B cell (primary cell): ENCODE measurements at places on chromosomes 7 and 10. TPM values are rescaled to one million over a fixed set of nuclear protein-coding genes. Genes with fewer than 3 reads are reported as not detected.

DNA sequence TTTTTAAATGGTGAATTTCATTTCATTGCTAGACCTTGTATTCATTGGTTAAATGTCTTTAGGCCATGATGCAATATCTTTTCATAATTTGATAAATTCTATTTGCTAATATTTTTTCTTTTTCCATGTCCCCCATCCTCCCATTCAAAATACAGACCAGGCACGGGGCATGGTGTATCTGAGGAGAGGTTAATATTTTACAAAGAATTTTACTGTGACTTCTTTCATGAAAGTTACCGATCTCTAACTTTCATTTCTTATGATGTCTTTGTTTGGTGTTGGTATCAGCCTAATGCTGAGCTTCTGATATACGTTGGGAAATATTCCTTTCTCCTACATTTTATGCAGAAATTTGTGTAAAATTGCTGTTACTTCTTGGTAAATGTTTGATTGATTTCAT is 216.7 kb upstream of the IGFBP3 start:
- no peaks in the 10 kb centered on the region for H3K36me3 ChIP-seq
- no peak overlapping the region for H3K4me3 ChIP-seq
- H3K27me3 ChIP-seq, result no peaks in the 10 kb centered on the region
- no peak for DNase-seq

DNA sequence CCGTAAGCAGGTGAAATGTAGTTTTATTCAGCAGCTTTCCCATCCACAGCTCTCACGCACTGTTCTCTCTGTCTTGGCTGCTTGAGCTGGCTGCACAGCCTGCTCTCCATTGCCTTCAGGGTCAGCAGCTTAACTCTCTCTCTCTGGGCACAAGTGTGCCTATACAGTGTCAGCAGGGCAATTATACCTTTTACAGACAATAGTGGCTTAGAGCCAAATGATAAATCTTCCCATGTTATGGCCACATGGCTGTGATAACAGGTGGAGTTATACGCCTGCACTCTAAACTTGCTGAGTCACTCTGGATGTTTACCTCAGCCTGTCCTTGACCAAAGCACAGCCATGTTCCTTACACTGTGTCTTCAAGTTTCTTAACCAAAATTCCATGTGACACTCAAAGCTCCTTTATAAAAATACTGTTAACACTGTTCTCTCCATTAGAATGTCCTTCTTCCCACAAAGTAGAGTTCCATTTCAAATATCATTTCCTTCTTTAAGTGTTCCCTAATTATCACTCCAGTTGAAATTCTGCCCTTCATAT is 6.1 kb downstream of the RNF133 start:
- H3K4me3 ChIP-seq, result no peak overlapping the region
- H3K27me3 ChIP-seq, result no peaks in the 10 kb centered on the region

GRCh38 chr10:119301397-119301796 is 94.0 kb downstream of the GRK5 start:
- DNase-seq, result peak; percentile 66
- peaks cover 4% of the 10 kb centered on the region for H3K36me3 ChIP-seq
- H3K27me3 ChIP-seq, result no peaks in the 10 kb centered on the region
- peaks cover 69% of the 10 kb centered on the region for H3K4me1 ChIP-seq

DNA sequence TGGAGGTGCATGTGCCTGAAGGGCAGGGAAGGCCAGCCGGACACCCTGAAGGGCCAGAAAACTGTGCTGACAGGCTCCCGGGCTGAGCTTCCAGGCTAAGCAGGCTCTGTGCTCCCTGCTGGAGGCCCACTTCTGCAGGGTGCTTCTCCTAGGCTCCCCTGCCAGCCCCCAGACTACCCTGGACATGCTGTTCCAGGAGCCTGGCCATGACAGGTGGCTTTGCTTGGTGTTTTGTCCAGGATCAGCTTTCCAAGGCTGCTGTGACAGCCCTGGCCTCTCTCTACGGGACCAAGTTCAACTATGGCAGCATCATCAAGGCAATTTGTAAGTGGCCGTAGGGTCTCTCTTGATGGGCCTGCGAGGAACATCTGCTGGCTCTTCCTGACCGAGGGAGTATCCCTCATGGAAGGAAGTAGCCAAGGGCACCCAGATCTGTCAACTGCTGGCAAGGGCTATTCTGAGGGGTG is 5.3 kb downstream of the CPA1 start:
- H3K4me3 ChIP-seq, result no peak overlapping the region
- no peak for DNase-seq
- no peaks in the 10 kb centered on the region for H3K27me3 ChIP-seq
- no peak overlapping the region for H3K27ac ChIP-seq
- H3K36me3 ChIP-seq, result no peaks in the 10 kb centered on the region

GRCh38 chr10:89144836-89145235 is 62.3 kb downstream of the CH25H start:
- no peak overlapping the region for H3K27ac ChIP-seq
- H3K27me3 ChIP-seq, result no peaks in the 10 kb centered on the region
- no peaks in the 10 kb centered on the region for H3K36me3 ChIP-seq
- no peaks in the 10 kb centered on the region for H3K4me1 ChIP-seq
- H3K4me3 ChIP-seq, result no peak overlapping the region
- no peak for DNase-seq

HYAL4 gene
- not detected in 2 replicates for total RNA-seq

- no peaks in the 10 kb centered on the region for H3K36me3 ChIP-seq
- H3K27ac ChIP-seq, result no peak overlapping the region
- H3K27me3 ChIP-seq, result no peaks in the 10 kb centered on the region
- H3K4me1 ChIP-seq, result no peaks in the 10 kb centered on the region
Observed at GRCh38 chr7:118057404-118057803, 126.6 kb upstream of the LSM8 start.

DNA sequence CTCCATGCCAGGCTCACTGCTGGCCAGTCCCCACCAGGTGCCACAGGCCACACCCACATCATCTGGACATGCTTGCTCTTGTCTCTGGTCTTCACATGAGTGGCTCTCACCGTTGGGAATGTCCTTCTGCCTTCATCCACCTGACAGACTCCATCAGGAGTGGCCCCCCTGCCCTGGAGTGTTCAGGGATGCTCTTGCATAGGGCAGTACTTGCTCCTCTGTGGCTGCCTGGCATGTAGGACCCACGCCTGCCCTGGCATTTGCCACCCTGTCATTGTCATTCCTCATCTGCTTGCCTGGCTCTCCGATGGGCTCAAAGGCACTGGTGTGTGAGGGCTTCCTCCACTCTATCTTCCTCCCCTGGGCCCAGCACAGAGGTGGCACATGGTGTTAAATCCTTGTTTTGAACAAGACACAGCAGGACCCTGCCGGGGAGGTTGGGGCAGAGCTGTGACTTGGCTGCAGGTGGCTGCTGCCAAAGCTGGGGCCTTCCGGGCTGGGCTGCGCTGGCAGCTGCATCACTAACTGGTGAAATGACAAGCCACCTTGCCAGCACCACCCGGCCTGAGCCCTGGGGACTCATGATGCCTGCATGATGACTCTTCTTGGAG is 1.8 kb downstream of the SH2D4B start:
- peak overlapping the region; percentile 41 for H3K27ac ChIP-seq
- H3K4me1 ChIP-seq, result peaks cover 33% of the 10 kb centered on the region
- H3K27me3 ChIP-seq, result no peaks in the 10 kb centered on the region

DNA sequence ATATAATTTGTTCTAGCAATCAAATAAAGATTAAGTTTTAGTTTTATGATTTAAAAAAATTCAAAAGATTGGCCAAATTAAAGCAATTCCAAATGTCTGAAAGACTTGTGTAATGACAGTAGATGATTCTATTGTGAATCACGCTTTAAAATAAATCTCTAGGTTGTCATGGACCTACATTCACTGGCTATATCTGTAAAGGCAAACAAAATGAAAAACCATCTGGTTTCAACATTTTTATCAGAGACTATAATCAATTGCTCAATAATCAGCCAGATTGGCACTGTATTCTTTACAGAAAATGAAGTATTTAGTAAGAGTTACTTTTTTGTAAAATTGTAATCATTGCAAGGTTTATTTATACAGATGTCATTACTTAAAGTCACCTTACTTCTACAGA is 60.7 kb downstream of the DGKB start:
- H3K4me3 ChIP-seq, result no peak overlapping the region
- no peak overlapping the region for H3K27ac ChIP-seq
- H3K27me3 ChIP-seq, result no peaks in the 10 kb centered on the region
- H3K4me1 ChIP-seq, result no peaks in the 10 kb centered on the region

SUN3 gene
- total RNA-seq, result not detected in 2 replicates

DNA sequence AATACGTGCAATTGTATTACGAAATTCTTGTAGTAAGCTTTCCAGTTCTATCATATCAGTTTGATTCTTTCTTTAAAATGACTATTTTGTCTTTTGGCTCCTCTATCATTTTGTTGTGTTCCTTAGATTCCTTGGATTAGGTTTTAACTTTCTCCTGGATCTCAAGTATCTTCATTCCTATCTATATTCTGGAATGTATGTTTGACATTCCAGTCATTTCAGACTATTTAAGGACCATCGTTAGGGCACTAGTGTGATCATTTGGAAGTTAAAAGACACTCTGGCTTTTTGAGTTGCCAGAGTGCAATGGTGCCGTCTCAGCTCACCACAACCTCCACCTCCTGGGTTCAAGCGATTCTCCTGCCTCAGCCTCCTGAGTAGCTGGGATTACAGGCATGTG is 45.7 kb upstream of the SFTPD start:
- no peaks in the 10 kb centered on the region for H3K27me3 ChIP-seq
- H3K36me3 ChIP-seq, result no peaks in the 10 kb centered on the region
- DNase-seq, result no peak

- no peak for DNase-seq
- H3K4me3 ChIP-seq, result no peak overlapping the region
- H3K36me3 ChIP-seq, result no peaks in the 10 kb centered on the region
- no peaks in the 10 kb centered on the region for H3K4me1 ChIP-seq
- no peaks in the 10 kb centered on the region for H3K27me3 ChIP-seq
Observed at GRCh38 chr10:67818323-67818722, 19.7 kb downstream of the DNAJC12 start.

OR2A42 gene
- 0.10 TPM in 1 of 2 replicates, not detected in the other for total RNA-seq

DNA sequence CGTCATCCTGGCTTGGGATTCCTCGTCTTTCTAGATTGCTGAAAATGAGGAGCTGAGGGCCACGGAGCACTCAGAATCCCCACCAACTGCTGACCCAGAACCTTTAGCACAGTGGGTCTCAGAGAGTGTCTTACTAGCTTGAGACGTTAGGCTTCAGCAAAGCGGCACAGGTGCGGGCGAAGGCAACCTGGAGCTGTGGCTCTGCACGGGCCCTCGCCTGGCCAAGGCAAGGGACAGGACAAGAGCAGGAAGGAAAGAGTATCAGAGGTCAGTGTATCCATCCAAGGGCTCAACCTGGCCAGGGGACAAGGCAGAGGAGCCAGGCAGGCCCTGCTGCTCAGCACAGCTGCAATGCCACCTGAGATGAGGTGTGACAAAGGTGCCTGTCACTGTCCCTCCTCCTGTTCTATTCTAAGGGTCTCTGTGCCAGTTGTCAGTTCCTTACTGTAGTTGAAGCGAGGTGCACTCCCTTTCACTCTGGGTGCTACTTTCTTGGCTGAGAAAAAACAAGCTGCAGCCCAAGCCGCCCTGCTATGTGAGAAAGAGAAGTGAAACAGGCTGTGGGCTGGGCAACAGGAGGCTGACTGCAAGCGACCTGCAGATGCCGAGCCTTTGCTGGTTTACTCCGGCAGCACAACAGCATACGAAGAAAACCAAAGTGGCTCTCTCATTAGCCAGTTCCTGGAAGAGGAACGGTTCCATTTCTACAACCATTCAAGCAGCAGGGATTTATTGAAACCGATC is 33.3 kb upstream of the KDM7A start:
- H3K27ac ChIP-seq, result peak overlapping the region; percentile 94
- peak; percentile 92 for DNase-seq
- no peaks in the 10 kb centered on the region for H3K27me3 ChIP-seq
- no peak overlapping the region for H3K4me3 ChIP-seq
- H3K36me3 ChIP-seq, result no peaks in the 10 kb centered on the region

- H3K4me1 ChIP-seq, result peaks cover 33% of the 10 kb centered on the region
- H3K27ac ChIP-seq, result no peak overlapping the region
- H3K36me3 ChIP-seq, result peaks cover 3% of the 10 kb centered on the region
- no peaks in the 10 kb centered on the region for H3K27me3 ChIP-seq
Observed at GRCh38 chr10:35501923-35502322, 103.2 kb upstream of the GJD4 start.

GRCh38 chr10:1190052-1190395 is 133.8 kb downstream of the WDR37 start:
- H3K27me3 ChIP-seq, result no peaks in the 10 kb centered on the region
- H3K36me3 ChIP-seq, result no peaks in the 10 kb centered on the region
- no peak for DNase-seq
- H3K4me3 ChIP-seq, result no peak overlapping the region
- H3K27ac ChIP-seq, result no peak overlapping the region

GALNT17 gene
- not detected in 2 replicates for total RNA-seq

GRCh38 chr7:97006055-97006815 is 882 bp downstream of the DLX6 start:
- no peak overlapping the region for H3K4me3 ChIP-seq
- no peak overlapping the region for H3K27ac ChIP-seq
- DNase-seq, result peak; percentile 40
- H3K27me3 ChIP-seq, result no peaks in the 10 kb centered on the region

CEP41 gene
- 5.9 and 6.1 TPM in 2 replicates for total RNA-seq

DNA sequence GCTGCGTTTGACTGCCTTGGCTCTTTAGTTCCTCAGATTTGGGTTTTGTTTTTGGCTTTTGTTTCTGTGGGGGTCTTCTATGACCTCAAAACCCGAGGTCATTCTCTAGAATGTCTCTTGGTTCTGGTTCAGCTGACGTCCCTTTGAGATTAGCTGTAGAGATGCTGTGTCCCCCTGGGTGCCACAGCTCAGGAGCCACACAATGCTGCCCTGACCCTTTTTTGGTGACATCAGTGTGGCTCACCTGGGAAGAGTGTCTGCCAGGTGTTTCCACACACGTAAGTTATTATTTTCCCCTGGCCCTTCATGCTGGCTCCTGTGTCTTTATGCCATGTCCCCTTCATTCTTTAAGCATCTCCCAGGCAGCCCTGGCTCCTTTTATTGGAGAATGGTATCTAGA is 89.8 kb upstream of the DDC start:
- no peaks in the 10 kb centered on the region for H3K27me3 ChIP-seq
- H3K4me1 ChIP-seq, result peaks cover 4% of the 10 kb centered on the region
- no peak overlapping the region for H3K27ac ChIP-seq
- no peaks in the 10 kb centered on the region for H3K36me3 ChIP-seq
- H3K4me3 ChIP-seq, result no peak overlapping the region
- no peak for DNase-seq

TAF6 gene
- total RNA-seq, result 65.2 and 65.8 TPM in 2 replicates

ARL3 gene
- 5.5 and 6.3 TPM in 2 replicates for total RNA-seq

- H3K4me1 ChIP-seq, result no peaks in the 10 kb centered on the region
- H3K27me3 ChIP-seq, result no peaks in the 10 kb centered on the region
- H3K4me3 ChIP-seq, result no peak overlapping the region
- H3K27ac ChIP-seq, result no peak overlapping the region
- no peak for DNase-seq
- no peaks in the 10 kb centered on the region for H3K36me3 ChIP-seq
Observed at GRCh38 chr7:139023076-139023475, 12.8 kb downstream of the ZC3HAV1L start.

MAGI2 gene
- 0.64 and 0.75 TPM in 2 replicates for total RNA-seq

DNA sequence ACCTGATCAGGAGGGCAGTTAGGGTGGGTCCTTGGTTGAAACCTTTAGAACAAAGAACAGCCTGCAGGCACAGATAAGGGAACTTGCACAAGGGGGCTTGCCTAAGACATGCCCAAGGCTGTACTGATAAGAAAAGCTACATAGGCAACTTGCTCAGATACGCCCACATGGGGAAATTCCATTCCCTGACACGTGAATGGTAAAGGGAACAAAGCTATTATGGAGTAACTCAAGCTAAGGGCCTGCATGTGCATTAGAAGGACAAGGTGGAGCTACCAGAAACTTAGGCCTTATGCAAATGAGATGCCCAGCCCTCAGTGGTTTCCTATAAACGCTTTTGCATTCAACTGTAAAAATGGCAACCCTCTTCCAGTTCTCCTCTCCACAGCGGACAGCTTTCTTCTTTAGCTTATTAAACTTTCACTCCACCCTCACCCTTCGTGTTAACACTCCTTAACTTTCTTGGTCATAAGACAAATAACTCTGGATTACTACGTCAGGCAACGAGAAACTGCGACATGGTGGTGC is 1192.1 kb upstream of the CELF2 start:
- DNase-seq, result no peak
- no peaks in the 10 kb centered on the region for H3K4me1 ChIP-seq
- no peak overlapping the region for H3K4me3 ChIP-seq
- no peaks in the 10 kb centered on the region for H3K36me3 ChIP-seq
- no peak overlapping the region for H3K27ac ChIP-seq
